ENCODE measurements at places on chromosomes 4 and X. TPM values are rescaled to one million over a fixed set of nuclear protein-coding genes. Genes with fewer than 3 reads are reported as not detected.

- no peak for DNase-seq
Measured at GRCh38 chr4:55706541-55706940, 70.4 kb upstream of the NMU start.

- no peak for DNase-seq
Measured at GRCh38 chr4:15674926-15675325, 6.7 kb upstream of the FAM200B start.

DNA sequence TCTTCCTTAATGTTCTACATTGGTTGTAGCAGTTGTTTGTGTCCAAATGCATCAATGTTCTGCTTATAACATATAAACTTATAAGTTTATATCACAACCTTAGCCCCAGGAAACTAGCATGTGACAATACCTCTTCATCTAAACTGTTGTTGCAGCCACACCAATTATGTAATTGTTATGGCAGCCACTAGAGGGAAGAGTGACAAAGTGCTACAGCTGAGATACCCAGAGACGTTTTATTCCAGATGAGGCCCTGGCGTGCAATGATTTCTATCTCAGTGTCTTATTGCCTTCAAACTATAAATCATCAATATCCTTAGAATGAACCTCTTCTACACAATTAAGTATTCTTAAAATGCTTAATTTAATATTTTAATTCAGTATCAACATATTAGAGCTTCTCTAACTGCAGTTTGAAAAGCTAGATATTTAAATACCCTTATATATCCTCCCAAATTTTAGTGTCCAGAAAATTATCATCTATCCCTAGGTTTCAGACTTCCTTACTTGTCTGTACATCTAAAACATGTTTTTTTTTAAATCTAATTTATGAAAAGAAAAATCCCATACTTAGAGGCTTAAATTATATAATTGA lies 171.6 kb downstream of the PCDH10 start:
- DNase-seq, result peak; percentile 3

DNA sequence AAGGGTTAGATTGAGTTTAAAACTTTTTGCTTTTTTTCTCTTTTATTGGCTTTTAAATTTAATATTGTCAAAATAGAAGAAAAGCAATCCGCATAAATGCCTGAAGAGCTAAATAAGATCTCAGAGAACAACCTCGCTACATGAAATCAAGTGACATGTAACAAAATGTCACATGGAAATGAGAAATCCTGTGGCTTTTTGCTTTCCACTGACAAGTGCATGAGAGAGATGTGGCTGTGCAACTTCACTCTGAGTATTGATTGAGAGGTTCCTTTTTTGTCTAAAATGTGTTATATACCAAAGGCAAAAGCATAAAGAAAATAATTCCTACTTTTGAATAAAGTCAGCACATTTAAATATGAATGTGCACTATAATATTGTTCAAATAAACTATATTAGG lies 263.5 kb downstream of the MAPK10 start:
- DNase-seq, result no peak

DNA sequence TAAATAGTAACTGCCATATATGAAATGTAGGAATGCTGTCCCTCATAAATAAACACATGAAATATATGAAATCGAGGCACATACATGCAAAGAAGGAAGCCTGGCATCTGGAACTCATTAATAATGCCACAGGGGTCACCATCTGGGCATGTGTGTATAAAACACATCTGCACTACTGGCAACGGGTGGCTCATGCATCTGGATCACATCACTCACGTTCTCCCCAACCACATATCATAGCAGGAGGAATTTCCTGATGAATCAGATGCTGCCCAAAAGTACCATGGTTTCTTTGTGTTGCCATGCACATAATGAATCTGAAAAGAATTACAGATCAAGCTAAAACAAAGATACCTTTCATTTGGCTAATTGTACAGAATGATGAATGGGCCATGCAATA lies 28.6 kb downstream of the RNF175 start:
- DNase-seq, result no peak

- DNase-seq, result no peak
Measured at GRCh38 chr4:82798168-82799005, at the start of gene SCD5. SCD5 (minus strand) TSS chr4:82798796; CDS start chr4:82798537, 259 bp downstream.

DNA sequence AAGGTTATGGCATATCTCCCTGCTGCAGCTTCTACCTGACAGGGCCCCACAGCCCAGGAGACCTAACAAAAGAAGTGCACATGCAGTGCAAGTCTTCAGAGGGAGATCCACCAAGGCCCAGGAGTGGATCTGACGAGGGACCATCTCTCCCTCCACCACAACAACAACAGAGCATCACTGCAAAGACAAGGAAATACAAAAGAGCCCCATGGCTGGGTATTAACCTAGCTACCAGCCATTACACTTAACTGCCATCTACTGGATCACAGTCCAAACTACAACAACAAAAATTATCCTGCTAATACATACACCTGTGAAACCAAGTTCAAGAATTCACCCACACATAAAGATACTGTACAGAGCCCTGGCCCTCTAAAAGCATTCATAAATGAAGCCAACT lies 280.2 kb upstream of the SLC7A11 start:
- DNase-seq, result no peak

DNA sequence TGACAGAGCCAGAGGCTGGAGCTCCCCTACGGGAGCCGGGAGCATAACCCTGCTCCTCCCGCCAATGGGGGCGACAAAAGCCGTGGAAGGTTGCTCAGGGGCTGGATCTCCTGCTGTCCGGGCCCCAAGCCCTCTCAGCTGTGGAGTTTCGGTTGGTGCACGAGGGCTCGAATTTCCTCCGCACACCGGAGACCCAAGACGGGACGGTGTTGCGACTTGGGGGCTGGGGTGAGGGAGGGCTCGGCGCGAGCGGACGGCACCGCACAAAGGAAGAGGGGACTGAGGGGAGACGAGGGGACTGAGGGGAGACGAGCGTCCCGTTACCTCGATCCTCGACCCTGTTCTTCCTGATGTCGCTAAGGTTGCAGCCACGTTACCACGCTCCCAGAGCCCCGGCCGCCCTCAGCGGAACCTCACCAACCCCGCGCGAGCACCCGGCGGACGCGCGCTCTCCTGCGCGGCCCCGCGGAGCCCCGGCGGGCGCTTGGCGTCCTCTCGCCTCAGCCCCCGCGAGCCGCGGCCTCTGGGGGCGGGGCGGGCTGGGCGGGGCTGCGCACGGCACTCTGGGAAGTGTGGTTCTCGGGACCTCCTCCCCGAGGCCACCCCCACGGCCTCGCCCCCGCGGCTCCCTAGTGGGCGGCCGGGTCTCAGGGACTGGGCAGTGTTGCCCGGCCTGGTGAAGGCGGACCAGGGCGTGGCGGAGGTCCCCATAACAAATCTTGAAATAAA lies at the start of gene KLHL8:
KLHL8 (minus strand) TSS at position 525 of the 729 bp plus-strand sequence. CDS start 25,079 bp downstream, outside the sequence.
- DNase-seq, result no peak

GRCh38 chrX:12887141-12887540 lies 19.3 kb upstream of the TLR8 start:
- no peak for DNase-seq

DNA sequence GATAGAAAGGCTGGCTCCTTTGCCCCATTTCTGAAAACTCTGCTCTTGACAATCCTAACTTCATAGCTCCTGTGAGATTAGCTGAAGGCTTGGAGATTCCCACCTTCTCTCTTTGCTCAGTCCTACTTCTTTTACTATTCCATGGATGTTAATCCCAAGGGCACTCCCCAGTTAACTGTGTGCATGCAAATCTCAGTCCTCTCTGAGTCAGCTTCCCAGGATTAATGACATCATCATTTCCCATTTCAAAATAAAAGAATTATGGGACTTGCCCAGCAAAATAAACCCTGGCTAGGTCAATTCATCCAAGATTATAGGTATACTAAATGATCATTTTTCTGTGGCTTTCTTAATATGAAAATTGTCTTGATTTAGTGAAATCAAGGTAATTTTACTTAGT lies 328.6 kb upstream of the NR3C2 start:
- no peak for DNase-seq

GRCh38 chr4:26213317-26213716 lies 107.5 kb upstream of the RBPJ start:
- no peak for DNase-seq

DNA sequence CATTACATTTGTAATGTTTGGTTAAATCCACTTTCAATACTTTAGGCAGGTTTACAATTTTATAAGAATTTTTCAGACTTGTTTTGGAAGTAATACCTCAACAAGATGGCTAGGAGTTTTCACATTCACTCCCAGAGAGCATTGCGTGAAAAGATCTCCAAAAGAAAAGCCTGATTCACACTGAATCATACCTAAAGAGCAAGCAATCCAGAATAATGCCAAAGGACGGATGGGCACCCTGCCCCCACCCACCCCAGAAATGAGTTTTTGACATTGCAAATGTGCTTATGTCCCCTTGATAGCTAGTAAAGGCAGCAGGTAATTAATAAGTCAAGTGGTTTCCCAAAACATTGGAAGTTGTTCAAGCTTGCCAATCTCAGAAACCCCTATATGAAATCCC lies 557.7 kb upstream of the TENM3 start:
- no peak for DNase-seq

GRCh38 chrX:110403441-110404238 lies 45.0 kb downstream of the RTL9 start:
- no peak for DNase-seq

DNA sequence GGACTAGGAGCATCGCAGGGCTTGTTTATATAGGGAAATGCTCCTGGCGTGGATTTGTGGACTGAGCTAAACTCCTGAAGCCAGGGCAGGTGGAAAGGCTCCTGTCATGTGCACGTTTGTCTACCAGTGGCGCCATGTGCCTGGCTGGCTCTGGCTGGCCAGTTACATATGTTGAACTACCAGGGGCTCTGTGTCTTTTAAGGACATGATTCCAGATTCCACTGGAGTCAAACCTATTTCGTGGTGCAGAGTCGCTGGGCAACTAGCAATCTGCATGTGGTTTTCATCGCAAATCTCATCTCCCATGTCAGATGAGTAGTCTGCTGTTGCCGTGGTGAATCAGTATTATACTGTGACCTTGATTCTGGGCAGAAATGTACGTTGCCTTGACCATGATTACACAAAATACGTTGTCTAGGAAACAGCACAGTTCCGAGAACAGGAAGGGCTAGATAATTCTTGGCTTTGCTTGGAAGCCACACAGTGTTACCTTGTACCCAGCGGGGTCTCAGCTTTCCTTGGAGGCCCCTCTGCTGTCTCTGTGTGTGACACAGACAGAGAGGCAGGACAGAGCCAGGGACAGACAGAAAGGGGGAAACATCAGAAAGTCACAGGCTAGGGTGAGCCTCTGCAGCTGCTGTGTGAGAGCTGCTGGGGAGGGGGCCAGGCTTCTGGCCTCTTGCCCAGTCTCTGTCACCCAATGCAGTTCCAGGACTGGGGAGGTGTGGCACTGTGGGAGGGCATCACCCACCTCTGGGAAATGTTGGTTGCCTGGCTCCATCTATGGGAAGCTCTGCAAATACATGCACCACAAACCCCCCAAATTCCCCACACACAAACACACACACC lies 19.2 kb downstream of the PNMA6E start:
- peak; percentile 12 for DNase-seq

DNA sequence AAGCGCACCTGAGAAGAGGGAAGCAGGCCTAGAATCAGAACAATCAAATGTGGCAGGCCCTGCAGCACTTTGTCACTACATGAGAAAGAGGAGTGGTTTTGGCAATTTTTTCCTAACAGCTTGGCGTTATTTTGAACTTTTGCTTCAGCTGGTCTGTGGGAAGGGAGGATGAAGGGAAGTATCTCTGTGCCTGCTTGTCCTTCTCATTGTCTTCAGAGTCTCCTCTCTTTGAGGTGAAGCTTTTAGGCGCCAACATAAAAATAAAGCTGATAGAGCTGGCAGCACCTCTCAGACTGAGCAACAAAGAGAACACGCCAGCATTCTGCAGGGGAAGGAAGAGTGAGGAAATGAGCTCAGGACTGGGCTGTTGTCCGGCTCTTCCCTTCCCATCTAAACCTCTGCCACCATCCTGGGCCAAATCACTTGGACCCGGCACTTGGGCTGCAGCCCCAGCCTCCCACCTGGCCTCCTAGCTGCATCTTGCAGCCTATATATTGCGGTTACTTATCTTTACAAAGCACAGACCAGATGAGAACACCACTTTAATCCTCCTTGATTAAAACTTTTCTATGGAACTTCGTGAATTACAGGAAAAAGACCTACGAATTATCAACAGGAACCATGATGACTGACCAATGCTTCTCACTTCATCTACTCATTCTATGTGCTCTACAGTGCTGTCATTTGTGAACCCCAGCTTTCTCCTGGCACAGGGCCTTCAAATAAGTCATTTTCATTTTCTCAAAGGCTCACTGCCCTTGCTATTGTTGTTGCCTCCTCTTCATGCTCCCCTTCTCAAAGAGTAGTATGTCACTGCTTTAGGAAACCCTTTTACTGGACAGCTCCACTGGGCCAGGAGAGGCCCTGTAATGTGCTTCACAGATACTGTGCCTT lies 476.4 kb upstream of the HS3ST1 start:
- no peak for DNase-seq

DNA sequence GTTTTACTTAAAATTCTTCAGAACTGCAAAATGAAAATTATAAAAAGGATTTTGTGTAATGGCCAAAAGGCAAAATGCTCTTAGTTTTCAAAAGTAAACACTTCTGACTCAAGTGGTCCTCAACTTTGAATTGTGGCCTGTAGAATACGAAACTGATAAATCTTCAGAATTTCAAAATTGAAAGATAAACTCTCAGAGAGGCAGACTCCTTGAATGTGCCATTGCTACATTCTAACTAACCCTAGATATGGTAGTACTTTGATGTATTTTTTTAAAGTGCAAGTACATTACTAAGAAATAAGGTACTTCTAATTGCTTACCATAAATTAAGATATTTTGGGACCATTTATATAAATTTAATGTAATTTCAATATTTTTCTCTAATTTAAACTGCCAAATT lies 44.4 kb downstream of the TNIP3 start:
- DNase-seq, result no peak

- no peak for DNase-seq
Measured at GRCh38 chrX:78333521-78333920, 6.1 kb upstream of the CYSLTR1 start.

- DNase-seq, result no peak
Measured at GRCh38 chr4:37737466-37737865, 51.3 kb upstream of the RELL1 start.

- DNase-seq, result no peak
Measured at GRCh38 chrX:17767734-17768133, 30.4 kb downstream of the SCML1 start.

DNA sequence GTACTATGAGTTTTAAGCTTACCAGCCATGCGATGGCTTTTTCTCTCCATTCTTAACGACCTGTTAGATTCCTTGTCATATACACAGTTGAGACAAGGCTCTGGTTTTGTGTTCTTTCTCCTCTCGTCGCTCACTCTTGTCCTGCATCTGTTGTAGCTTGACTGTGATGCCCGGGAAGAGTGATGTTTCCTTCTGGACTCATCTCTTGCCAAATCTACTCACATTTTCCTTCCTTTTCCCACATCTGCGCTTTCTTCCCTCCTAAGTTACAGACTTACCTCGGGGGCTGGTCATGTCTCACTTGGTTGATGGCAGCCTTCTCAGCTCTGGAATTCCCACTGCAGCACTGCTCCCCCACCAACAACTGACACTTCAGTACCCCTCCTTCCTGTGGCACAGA lies 4.8 kb upstream of the MAP7D3 start:
- DNase-seq, result no peak

The DNAAF6 gene
- total RNA-seq, result not detected

The CXorf49 gene
- 70.9 TPM for total RNA-seq

The BCORL1 gene
- 1.6 TPM for total RNA-seq

The POU3F4 gene
- not detected for total RNA-seq

The TDO2 gene
- not detected for total RNA-seq

The TSPAN7 gene
- 0.29 TPM for total RNA-seq

Measured in epithelial cell of proximal tubule (primary cell).